Smooth muscle cell of the umbilical artery (primary cell): ENCODE measurements at places on chromosomes 6 and 20. TPM values are rescaled to one million over a fixed set of nuclear protein-coding genes. Genes with fewer than 3 reads are reported as not detected.

HINT3 gene
- total RNA-seq, result 19.5 and 36.5 TPM in 2 replicates

C20orf202 gene
- total RNA-seq, result not detected in 2 replicates

NKX2-4 gene
- total RNA-seq, result not detected in 2 replicates

R3HDML gene
- not detected in 2 replicates for total RNA-seq

FOXC1 gene
- total RNA-seq, result 0.30 and 2.0 TPM in 2 replicates

GCNT2 gene
- total RNA-seq, result 0.09 TPM in 1 of 2 replicates, not detected in the other

TGIF2 gene
- total RNA-seq, result 9.5 TPM in 2 replicates

CST5 gene
- total RNA-seq, result not detected in 2 replicates

NMBR gene
- not detected in 2 replicates for total RNA-seq

TMEM151B gene
- total RNA-seq, result 0.05 TPM in 1 of 2 replicates, not detected in the other

UCKL1 gene
- 15.7 and 22.6 TPM in 2 replicates for total RNA-seq

PTCRA gene
- total RNA-seq, result not detected in 2 replicates

HSP90AB1 gene
- 599 and 807 TPM in 2 replicates for total RNA-seq

TBPL1 gene
- total RNA-seq, result 20.5 and 27.7 TPM in 2 replicates

HBS1L gene
- 114 and 178 TPM in 2 replicates for total RNA-seq

TNFAIP3 gene
- 85.5 and 117 TPM in 2 replicates for total RNA-seq

ELMO2 gene
- 33.0 and 37.0 TPM in 2 replicates for total RNA-seq

PANK2 gene
- 55.8 and 60.3 TPM in 2 replicates for total RNA-seq

DSP gene
- total RNA-seq, result 9.2 and 25.1 TPM in 2 replicates

POM121L2 gene
- not detected in 2 replicates for total RNA-seq

MCCD1 gene
- not detected in 2 replicates for total RNA-seq

CRIP3 gene
- not detected in 2 replicates for total RNA-seq

PXDC1 gene
- 61.4 and 67.1 TPM in 2 replicates for total RNA-seq

BPIFB4 gene
- not detected in 2 replicates for total RNA-seq

SH3BGRL2 gene
- total RNA-seq, result 4.2 and 7.2 TPM in 2 replicates

WFDC12 gene
- not detected in 2 replicates for total RNA-seq

HLA-DOB gene
- total RNA-seq, result 0.18 TPM in 1 of 2 replicates, not detected in the other

HS3ST5 gene
- total RNA-seq, result not detected in 2 replicates

FAM110A gene
- 0.59 and 1.8 TPM in 2 replicates for total RNA-seq

RSPO4 gene
- not detected in 2 replicates for total RNA-seq

PNPLA1 gene
- total RNA-seq, result 0.05 TPM in 1 of 2 replicates, not detected in the other

LRFN2 gene
- not detected in 2 replicates for total RNA-seq

POU5F1 gene
- total RNA-seq, result 0.30 and 0.51 TPM in 2 replicates

VARS1 gene
- total RNA-seq, result 67.4 and 123 TPM in 2 replicates

CD93 gene
- 0.69 and 0.89 TPM in 2 replicates for total RNA-seq

ADRM1 gene
- total RNA-seq, result 101 and 111 TPM in 2 replicates

TINAG gene
- not detected in 2 replicates for total RNA-seq

C20orf141 gene
- not detected in 2 replicates for total RNA-seq

CALHM5 gene
- total RNA-seq, result 6.1 and 15.1 TPM in 2 replicates

EYS gene
- 0.05 TPM in 1 of 2 replicates, not detected in the other for total RNA-seq

MTCH1 gene
- 339 and 394 TPM in 2 replicates for total RNA-seq

FILIP1 gene
- total RNA-seq, result 0.37 and 1.2 TPM in 2 replicates

NKAIN2 gene
- not detected in 2 replicates for total RNA-seq

HCK gene
- total RNA-seq, result not detected in 2 replicates

UST gene
- 42.2 and 47.7 TPM in 2 replicates for total RNA-seq

PAK1IP1 gene
- 20.5 and 22.0 TPM in 2 replicates for total RNA-seq

OPRL1 gene
- total RNA-seq, result 3.0 TPM in 2 replicates

HCRTR2 gene
- total RNA-seq, result not detected in 2 replicates
